Subcutaneous preadipocyte (primary cell): ENCODE measurements at places on chromosomes 6 and 20. TPM values are rescaled to one million over a fixed set of nuclear protein-coding genes. Genes with fewer than 3 reads are reported as not detected.

ADGB gene
- not detected in 2 replicates for total RNA-seq

HRH3 gene
- not detected in 2 replicates for total RNA-seq

CDH4 gene
- total RNA-seq, result under 0.01 and 2.5 TPM in 2 replicates

C6orf47 gene
- total RNA-seq, result 12.5 and 15.8 TPM in 2 replicates
